Lung (tissue), 17 donors: ENCODE measurements at places on chromosomes 7 and 10.
A peak's percentile ranks its signal among the peaks of the same experiment; 100 is the strongest.

DNA sequence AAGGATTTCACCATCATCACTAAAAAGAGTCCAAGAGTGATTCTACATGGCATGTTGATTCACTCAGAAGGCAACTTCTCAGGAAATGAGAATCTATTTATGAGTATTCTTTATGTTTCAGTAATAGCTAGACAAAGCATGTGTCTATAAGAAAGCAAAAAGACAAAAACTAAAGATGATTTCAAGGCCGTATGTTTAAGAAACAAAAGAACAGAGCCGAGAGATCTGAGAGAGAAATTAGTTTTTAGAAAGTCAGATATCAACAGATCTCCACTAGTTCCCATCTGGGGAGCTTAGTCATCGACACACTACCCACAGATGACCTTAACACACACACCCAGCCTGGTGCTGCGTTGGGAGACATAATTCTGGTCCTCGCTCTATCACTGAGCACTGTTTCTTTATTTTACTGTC is 21.0 kb downstream of the PIP4K2A start:
- no peak for DNase-seq

DNA sequence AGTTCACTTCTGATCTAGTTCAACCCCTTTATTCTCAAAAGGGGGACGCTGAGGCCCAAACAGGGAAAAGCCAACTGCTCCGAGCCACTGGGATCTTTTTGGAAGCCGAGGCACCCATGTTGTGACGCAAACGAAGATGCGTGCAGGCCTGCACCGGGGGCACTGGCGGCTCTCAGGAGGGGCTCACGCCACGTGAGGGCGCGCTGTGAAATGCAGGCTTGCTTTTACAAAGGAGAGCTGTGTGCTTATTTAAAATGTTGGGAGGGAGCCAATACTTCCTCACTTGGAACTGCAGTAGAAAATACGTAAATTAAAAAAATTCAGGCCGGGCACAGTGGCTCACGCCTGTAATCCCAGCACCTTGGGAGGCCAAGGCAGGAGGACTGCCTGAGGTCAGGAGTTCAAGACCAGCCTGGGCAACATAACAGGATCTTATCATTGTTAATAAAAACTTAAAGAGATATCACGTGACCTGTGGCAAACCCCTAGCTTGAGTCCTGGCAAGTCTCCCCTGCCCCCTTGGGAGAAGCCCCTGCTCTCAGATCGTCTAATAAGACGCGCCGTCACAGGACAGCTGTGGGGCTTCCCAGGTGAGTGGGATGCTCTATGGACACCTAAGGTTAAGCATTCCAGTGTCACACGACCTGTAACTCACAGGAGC is 16.3 kb downstream of the BRI3 start:
- peak; percentile 39 for DNase-seq

GRCh38 chr7:27188386-27189294 is 3.6 kb upstream of the HOXA11 start:
- DNase-seq = peak; percentile 46

- DNase-seq = no peak
These were observed 59.3 kb downstream of the C7orf25 start for GRCh38 chr7:42852531-42852930.

DNA sequence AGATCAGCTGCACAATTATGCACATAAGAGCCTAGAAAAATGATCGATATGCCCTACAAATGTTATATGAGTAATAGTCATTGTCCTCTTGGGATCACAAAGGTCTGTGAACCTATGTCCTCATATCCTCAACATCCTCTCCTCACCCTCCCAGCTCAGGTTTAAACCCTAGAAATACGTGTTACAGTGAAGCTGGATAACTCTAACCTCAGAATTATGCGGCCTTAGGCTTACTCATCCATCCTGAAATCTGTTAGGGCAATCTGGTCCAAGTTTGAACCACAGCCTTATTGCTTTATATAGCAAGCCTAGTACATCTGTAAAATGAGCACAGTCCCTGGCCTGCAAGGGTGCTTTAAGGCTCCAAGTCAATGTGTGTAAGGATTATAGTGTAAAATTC is 84.2 kb upstream of the FRMD4A start:
- no peak for DNase-seq

- no peak for DNase-seq
These were observed 67.2 kb downstream of the ATAD1 start for GRCh38 chr10:87750817-87751216.

- DNase-seq = no peak
These were observed 5.5 kb downstream of the PDAP1 start for GRCh38 chr7:99402854-99403253.

DNA sequence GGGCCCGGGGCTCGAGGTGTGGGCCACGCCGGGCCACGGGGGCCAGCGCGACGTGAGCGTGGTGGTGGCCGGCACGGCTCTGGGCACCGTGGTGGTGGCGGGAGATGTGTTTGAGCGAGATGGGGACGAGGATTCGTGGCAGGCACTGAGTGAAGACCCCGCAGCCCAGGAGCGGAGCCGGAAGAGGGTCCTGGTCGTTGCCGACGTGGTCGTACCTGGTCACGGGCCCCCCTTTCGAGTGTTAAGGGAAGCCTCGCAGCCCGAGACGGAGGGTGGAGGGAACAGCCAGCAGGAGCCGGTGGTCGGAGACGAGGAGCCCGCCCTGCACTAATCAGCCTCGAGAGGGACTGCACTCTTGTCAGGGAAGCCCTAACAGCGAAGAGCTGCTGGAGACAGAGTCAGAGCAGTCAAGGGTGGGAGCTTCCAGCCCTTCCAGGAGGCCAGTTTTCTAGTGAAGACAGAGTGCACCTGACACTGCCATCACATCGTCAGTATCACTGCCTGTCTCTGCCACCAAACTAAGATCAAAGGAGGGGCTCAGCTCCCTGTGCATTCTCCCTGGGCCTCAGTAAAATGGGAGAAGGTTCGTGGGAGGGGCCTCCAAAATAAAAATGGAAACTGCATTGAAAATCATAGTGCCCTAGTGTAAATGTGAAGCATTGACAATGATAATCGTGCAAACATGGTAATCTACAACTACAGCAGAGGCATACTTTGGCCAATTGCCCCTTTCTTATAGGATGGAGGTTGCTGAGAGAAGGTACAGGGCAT is 1.3 kb downstream of the MBLAC1 start:
- peak; percentile 41 for DNase-seq

DNA sequence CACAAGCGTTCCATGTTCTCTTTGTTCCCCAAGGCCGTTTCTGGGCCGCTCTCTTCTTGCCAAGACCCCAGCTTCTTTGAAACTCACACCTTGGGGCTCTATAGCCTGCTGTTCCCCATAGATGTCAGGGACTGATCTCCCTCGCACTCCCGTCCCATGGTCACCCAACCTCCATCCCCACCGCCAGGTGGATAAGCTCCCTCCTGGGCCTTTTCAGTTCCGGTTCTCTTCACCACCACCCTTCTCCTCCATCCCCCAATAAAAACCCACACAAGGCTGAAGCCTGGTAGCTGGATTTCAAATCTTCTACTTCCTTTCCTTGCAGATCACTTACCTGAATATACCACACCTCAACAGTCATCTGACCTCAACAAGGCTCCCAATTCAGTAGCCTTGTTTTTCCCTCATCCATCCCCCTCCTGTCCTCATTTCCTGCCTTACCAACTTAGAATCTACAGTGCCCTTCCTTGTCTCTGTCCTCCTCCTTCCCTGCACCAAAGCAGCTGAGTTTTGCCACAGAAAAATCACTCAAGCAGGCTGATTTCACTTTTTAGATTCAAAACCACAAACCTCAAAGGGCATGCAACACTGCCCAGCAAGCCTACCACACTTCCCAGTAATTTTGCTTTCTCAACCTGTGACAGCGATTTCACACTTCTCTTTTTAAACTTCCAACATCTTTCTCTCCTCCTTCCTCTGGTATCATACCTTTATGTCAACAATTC is 7.7 kb downstream of the SLC37A3 start:
- DNase-seq = no peak
